Left ventricle myocardium inferior (tissue), 1 donor: ENCODE measurements at places on chromosomes 1 and 21.

DNA sequence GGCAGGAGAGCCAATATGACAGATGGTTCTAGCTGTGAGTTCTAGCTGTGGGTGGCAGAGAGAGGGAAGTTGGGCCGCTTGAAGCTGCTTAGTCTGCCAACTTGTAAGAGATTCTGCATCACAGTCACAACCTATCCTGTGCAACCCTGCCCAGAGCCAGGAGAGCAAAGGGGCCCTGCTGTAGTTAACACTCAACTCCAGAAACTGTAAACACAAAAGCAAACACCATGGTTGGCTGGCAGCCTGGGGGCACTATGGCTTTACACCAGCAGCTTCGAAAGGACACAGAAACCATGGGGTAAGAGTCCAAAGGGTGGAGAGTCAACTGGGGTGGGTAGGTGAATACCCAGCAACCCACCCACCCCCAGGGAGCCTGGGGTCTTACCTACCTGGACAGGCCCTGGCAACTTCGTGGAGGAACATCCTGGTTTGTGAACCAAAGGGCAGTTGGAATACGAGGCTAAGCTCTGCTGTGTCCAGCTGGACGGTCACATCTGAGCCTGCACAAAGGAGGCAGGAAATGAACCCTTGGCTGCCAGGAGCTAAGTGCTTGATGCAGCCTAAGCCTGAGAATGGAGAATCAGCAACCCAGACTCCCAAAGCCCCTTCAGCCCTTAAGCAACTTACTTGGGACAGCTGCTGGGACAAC is 6.4 kb downstream of the INPP5B start:
- no peaks in the 10 kb centered on the region for H3K27me3 ChIP-seq
- H3K36me3 ChIP-seq: peaks cover 86% of the 10 kb centered on the region
- H3K4me3 ChIP-seq: no peak overlapping the region
- DNase-seq: no peak
- no peak overlapping the region for H3K27ac ChIP-seq
- H3K4me1 ChIP-seq: peaks cover 8% of the 10 kb centered on the region

DNA sequence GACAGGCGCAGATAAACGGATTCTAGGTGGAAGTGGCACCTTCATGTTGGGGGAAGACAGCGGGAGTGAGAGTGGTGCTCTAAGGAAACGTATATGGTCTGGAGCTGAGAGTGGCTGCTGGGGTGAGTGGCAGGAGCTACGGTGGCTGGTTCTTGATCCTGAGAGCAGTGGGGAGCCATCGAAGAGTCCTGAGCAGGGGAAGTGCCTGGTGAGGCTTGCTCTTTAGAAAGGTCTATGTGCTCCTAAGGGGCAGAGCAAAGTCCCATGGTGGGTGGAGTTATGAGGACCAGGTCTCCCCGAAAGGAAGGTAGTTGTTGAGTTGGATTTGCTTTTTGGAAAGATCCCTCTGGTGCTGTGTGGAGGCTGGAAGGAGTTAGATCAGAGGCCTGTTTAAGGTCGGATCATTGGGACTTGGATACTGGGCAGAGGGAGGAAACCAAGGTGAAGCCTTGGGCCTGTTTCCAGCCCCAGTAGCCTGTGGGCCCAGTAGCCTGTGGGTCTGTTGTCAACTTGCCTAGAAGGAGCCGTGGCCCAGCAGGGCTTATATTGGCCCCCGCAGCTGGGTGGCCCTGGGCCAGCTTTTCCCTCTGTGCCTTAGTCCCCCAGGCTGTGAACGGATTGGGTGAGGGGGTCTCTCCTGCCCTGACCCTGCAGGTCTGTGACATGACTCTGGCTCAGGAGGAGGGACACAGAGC is 33.0 kb downstream of the ACOT11 start:
- DNase-seq: no peak
- no peaks in the 10 kb centered on the region for H3K36me3 ChIP-seq
- no peaks in the 10 kb centered on the region for H3K27me3 ChIP-seq
- H3K4me1 ChIP-seq: peaks cover 92% of the 10 kb centered on the region
- no peak overlapping the region for H3K4me3 ChIP-seq

DNA sequence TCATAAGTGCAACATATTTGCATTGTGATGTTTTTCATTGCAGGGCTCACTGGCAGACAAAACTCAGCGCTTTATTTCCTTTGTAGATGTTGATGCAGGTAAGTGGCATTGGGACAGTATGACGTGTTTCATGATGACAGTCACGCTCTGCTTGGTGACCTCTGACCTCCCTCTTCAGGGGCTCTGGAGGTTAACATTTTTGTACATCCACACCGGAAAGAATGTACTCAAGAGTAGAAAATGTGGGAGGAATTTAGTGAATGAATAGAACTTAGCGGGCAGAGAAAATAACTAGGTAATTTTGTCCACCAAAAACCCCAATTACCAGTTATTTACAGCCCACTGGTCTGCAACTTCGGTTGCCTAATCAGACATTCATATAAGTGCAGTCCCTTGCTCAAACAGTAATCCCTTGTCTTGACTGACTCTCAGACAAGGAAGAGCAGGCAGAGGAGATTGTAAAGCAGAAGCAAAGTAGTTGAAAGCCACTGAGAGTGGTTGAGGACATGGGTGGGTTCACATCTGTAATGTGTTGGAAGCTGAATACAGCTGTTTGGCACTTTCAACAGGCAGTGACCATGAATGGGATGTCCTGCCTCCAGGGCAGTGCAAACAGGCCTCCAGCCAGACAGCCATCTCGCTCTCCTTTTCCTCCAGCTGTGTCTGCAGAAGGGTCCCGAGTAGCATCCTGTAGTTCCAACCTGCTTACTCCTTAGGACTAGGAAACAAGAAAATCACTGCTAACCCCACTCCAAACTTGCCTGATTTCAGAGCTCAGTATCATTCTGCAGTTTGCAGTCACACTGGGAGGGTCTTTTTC is 188.9 kb downstream of the NRIP1 start:
- peaks cover 51% of the 10 kb centered on the region for H3K4me1 ChIP-seq
- no peak overlapping the region for H3K4me3 ChIP-seq
- H3K36me3 ChIP-seq: no peaks in the 10 kb centered on the region
- no peaks in the 10 kb centered on the region for H3K27me3 ChIP-seq
- no peak for DNase-seq

- H3K4me1 ChIP-seq: peaks cover 11% of the 10 kb centered on the region
- peak overlapping the region; percentile 5 for H3K4me3 ChIP-seq
- DNase-seq: peak; percentile 19
- no peaks in the 10 kb centered on the region for H3K36me3 ChIP-seq
These were observed 137.4 kb downstream of the BACH1 start for GRCh38 chr21:29436143-29436542.

DNA sequence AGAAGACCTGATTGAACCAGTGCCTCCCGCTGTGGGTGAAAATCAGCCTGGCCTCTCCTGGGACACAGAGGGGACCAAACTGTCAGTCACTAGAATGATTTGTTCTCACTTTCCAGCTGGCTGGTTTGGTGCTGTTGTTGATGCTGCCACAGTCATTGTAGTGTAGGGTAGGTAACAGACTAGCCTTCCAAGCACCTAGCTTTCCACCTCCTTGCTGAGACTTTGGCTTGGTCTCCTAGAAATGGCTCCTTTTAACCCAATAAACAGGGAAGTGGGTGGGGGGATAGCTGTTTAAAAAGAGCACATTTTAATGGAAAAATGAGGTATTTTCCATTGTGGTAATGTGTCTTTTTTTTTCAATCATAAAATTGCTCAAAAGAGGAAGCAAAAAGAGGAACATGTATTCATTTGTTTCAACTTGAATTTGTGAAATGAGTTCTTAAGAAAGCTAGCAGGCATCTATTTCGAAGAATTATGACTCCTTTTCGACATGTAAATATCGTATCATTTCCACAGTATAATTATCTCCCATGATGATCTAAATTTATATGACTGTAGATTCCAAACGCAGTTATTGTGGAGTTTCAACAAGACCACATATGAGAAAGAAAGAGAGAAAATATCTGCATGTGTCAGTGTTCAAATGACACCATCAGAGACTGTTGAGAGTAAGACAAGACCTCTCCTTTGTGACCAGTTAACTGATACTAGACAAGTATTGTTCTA is 190.1 kb downstream of the HLX start:
- no peaks in the 10 kb centered on the region for H3K36me3 ChIP-seq
- DNase-seq: no peak
- no peaks in the 10 kb centered on the region for H3K27me3 ChIP-seq
- no peak overlapping the region for H3K27ac ChIP-seq
- H3K4me1 ChIP-seq: no peaks in the 10 kb centered on the region

DNA sequence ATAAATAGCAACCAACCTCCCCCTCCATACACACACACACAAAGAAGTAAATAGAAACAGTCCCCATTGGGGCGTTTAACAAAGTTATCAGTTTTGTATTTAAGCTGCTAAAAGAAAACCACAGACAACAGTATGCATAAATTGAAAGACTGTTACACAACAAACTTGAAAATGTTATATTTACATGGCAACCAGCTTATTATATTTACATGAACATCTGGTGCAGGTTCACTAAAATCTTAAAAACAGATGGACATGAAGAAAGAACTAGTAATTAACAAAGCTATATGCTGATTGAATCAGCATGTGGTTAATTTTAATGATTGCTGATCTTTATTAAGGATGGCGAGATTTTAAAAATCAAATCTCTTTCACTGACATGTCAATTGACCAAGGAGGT is 384.7 kb downstream of the LRRIQ3 start:
- H3K27ac ChIP-seq: no peak overlapping the region
- H3K36me3 ChIP-seq: no peaks in the 10 kb centered on the region
- no peaks in the 10 kb centered on the region for H3K27me3 ChIP-seq
- no peak overlapping the region for H3K4me3 ChIP-seq
- no peak for DNase-seq
- no peaks in the 10 kb centered on the region for H3K4me1 ChIP-seq

GRCh38 chr1:225654688-225655508 is 2.0 kb upstream of the ENAH start:
- no peaks in the 10 kb centered on the region for H3K36me3 ChIP-seq
- no peak overlapping the region for H3K4me3 ChIP-seq
- no peaks in the 10 kb centered on the region for H3K27me3 ChIP-seq
- no peak for DNase-seq
- peaks cover 45% of the 10 kb centered on the region for H3K4me1 ChIP-seq
- H3K27ac ChIP-seq: peak overlapping the region; percentile 99

- H3K27me3 ChIP-seq: no peaks in the 10 kb centered on the region
- no peaks in the 10 kb centered on the region for H3K36me3 ChIP-seq
- H3K4me1 ChIP-seq: peaks cover 13% of the 10 kb centered on the region
- DNase-seq: peak; percentile 83
- H3K4me3 ChIP-seq: no peak overlapping the region
These were observed 9.4 kb downstream of the MORN1 start for GRCh38 chr1:2381741-2382620.

- no peaks in the 10 kb centered on the region for H3K27me3 ChIP-seq
- H3K36me3 ChIP-seq: peaks cover 3% of the 10 kb centered on the region
- H3K4me3 ChIP-seq: no peak overlapping the region
- H3K27ac ChIP-seq: no peak overlapping the region
- DNase-seq: no peak
- no peaks in the 10 kb centered on the region for H3K4me1 ChIP-seq
These were observed 48.4 kb upstream of the TNFSF18 start for GRCh38 chr1:173099166-173099565.

DNA sequence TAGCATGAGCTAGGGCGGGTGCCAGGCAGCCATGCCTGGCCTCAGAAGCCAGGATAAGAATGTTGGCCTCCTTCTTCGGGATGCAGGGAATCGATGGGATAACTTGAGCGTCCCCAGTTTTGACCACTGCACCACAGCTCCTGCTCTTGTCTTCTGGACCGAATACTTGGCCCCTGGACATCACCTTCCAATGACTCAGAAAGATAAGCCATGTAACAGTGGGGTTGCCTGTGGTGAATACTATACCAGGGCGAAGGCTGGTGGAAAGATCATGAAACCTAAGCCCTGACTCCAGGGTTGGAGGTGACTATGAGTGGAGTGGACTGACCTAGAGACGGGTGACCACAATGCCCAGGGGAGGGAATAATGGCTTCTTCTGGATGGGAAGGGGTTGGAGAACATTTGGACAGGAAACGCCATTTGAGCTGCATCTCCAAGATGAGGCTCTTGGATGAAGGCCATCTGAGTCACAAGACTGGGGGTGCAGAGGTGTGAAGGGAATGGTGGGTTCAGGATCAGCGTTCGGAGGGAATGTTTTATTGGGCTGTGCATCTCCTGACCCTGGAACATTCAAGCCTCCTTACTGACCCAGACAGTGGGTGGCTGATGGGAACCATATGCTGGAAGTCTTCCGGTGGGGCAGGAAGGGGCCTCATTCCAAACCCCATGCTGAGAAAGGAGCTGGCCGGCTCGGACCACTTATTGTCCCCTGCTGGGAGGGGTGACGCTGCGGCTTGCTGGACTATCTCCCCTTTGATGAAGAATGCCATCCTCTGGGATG is 18.5 kb upstream of the KCNE2 start:
- H3K27me3 ChIP-seq: no peaks in the 10 kb centered on the region
- peak; percentile 27 for DNase-seq
- H3K4me1 ChIP-seq: peaks cover 33% of the 10 kb centered on the region
- H3K4me3 ChIP-seq: no peak overlapping the region
- H3K36me3 ChIP-seq: no peaks in the 10 kb centered on the region
- H3K27ac ChIP-seq: peak overlapping the region; percentile 62

DNA sequence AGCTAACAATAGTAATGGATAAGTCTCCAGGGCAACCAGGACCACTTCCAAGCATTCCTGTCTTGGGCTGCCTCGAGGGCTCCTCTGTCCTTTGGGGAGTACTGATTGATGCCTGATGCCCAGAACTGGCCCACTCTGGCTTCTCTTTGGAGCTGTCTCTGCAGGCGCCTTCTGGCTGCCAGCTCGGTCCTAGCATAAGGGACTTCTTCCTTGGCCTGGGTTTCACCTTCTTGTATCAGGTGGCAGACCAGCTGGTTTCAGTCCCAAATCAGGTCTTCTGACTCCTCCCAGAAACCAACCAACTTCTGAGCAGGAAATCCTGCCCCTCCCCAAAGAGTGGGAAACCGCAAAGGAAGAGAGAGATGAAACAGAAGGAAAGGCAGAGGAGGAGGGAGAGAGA is 10.6 kb downstream of the G0S2 start:
- H3K27me3 ChIP-seq: peaks cover 4% of the 10 kb centered on the region
- H3K27ac ChIP-seq: no peak overlapping the region
- DNase-seq: no peak
- peaks cover 40% of the 10 kb centered on the region for H3K4me1 ChIP-seq

- H3K27ac ChIP-seq: no peak overlapping the region
These were observed 17.6 kb downstream of the ATP8B2 start for GRCh38 chr1:154342836-154343472.

DNA sequence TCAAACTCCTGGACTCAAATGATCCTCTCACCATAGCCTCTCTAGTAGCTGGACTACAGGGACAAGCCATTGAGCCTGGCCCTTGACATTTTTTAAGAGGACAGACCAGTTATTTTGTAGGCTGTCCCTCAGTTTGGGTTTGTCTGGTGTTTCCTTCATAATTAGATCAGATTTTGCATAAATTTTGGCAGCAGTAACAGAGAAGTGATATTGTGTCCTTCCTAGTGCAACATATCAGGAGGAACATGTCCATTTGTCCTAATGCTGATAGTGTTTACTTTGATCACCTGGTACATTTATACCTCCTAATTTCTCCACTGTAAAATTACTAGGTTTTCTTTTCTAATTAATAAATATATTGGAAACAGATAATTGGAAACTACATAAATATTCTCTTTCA is 5.9 kb upstream of the NID1 start:
- no peak overlapping the region for H3K27ac ChIP-seq
- peaks cover 32% of the 10 kb centered on the region for H3K4me1 ChIP-seq
- no peak overlapping the region for H3K4me3 ChIP-seq
- no peak for DNase-seq

- H3K36me3 ChIP-seq: no peaks in the 10 kb centered on the region
- no peaks in the 10 kb centered on the region for H3K27me3 ChIP-seq
- no peak overlapping the region for H3K27ac ChIP-seq
These were observed 41.3 kb upstream of the VAMP3 start for GRCh38 chr1:7729761-7730160.
